CD4-positive, alpha-beta T cell treated with Interleukin-10 for 1 hour (primary cell): ENCODE measurements at places on chromosomes 2 and 18.

DNA sequence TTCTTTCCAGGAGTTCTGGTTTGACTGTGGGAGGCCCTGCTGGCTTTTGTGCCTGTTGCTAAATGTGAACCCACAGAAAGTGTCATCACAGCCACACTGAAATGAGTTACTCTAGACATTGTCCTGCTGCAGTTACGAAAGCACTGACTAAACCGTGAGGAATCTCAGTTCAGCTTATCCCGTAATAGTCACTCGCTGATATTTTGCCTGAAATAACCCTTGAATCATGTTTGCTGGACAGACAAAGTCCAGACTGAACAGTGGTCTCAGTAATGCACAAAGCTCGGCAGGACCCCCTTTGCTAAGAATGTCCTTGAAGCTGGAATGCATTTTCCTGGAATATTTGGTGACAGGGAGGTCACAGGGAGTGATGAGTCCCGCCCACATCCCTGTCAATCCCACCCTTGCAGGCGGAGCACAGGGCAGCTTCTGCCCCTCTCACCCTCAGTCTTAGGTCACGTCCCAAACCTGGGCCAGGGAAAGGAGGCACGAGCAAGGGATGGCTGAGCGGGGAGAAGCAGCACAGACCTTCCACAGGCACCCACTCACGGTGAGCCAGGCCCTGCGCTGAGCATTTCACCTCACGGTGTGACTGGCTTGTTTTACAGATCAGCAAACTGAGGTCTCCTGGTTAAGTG is 53.4 kb downstream of the ADI1 start:
- DNase-seq: no peak

- DNase-seq: no peak
Observed at GRCh38 chr2:168723275-168723899, 79.0 kb upstream of the NOSTRIN start.

- no peak for DNase-seq
Observed at GRCh38 chr2:120498121-120498520, 152.2 kb downstream of the INHBB start.

GRCh38 chr18:36064027-36064808 is 3.1 kb downstream of the RPRD1A start:
- no peak for DNase-seq

DNA sequence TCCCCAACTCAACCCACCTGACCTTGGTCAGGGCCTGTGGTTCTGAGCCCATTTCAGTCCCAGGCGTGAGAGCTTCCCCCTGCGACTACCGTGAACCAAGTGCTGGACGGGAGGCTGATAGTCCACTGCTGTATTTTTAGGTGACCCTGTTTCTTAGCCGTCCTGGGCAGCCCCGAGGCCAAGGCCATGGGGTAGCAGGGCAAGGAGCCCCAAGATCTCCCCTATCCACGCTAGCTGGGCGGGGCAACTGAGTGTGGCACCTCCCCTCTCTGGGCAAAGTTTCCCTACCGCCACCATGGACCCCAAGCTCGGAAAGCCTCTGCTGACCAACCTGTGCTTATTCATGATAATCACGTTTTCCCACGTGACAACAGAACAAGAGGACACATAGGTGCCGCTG is 583 bp upstream of the KLHL30 start:
- no peak for DNase-seq
